IMR-90 (cell line): ENCODE measurements at places on chromosomes 12 and 14. TPM values are rescaled to one million over a fixed set of nuclear protein-coding genes. Genes with fewer than 3 reads are reported as not detected.

DNA sequence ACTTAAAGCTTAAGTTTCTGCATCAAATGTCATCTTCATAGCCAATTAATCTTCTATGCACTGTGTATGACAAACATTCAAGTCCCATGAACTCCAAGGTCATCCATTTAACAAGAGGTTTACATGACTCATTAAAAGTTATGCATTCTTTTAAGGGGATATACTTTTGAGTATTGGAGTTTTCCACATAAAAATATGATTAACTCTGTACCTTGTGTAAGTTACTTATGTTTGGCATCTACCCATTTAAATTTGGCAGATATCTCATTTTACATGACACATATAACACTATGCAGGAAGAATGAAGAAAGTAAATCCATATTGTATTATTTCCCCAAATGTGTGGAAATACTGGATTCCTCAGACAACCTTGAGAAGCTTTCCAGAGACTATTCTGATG, 240.2 kb downstream of the PAX9 start:
- peak; percentile 2 for DNase-seq

DNA sequence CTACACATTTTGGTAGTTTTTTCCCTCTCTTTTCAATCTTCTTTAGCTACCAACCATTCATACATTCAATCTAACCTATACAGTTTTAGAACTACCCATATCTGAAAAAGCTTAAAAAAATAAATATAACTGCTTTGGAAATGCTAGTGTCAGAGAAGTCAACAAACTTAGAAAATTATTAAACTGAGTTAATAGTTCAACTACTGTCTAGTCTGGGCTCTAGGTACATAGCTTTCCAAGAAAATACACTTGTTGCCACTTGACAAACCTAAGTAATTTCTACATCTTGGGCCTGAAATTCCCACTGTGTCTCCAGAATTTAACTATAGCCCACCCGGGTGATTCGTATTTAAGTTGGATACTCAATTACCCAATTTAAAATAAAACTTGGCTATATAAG, 22.1 kb downstream of the GTF2A1 start:
- DNase-seq: no peak

- DNase-seq: no peak
Observed at GRCh38 chr12:83665634-83666218, 979.0 kb downstream of the TMTC2 start.

DNA sequence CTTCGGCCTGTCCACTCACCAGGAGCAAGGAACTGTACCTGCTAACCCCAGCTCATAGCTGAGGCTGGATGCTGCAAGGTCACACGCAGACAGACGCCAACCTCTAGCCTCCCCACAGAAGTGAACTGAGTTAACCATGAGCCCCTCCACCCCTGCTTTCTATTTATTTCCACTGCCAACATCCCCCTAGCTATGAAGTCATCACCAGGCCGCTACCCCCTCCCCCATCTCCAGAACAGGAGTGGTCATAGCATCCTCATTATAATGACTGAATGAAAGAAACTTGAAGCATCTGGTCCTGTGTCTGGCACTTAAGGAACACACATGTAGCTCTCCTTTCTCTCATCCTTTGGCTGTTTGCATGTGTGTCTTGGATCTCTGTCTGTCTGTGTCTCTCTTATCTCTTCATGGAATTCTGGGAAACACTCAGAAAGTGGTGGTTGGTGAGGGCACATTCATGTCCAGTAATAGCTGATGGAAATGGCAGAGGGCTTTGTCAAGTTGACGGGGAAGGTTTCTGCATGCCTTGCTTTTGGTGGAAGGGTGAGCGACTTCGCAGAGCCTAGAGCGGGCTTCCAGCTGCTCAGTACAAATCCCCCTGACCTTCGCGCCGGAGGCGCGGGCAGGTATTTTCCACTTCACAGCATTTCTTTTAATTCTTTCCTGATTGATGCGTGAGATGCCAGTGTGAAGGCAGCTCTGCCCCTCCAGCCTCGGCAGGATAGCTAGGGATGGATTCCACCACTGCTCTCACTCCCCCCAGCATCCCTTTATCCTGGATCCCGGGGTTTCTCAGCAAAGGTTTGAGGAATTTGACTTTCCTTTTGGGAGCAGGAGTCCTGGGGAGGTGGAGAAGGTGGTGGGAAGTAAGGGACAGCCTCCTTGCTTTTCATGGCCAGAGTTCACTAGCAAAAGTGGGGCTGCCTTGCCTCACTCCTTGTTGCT, 198.2 kb downstream of the CHST11 start:
- DNase-seq: no peak

- no peak for DNase-seq
Observed at GRCh38 chr14:72045885-72046284, 113.7 kb downstream of the RGS6 start.

The PPP1R36 gene
- total RNA-seq: 0.28 and 0.54 TPM in 2 replicates

The KRT71 gene
- not detected in 2 replicates for total RNA-seq

The SLCO1B1 gene
- not detected in 2 replicates for total RNA-seq
